Type B pancreatic cell (in vitro differentiated cells): ENCODE measurements at places on chromosomes 16 and 17.

GRCh38 chr16:29839822-29840221, 19.6 kb downstream of the MVP start:
- DNase-seq = no peak
- no peak overlapping the region for H3K4me3 ChIP-seq
- no peaks in the 10 kb centered on the region for H3K27me3 ChIP-seq
- no peaks in the 10 kb centered on the region for H3K4me1 ChIP-seq
- peaks cover 3% of the 10 kb centered on the region for H3K36me3 ChIP-seq
- no peak overlapping the region for H3K27ac ChIP-seq

GRCh38 chr17:80353718-80354275, 61.2 kb upstream of the ENDOV start:
- no peaks in the 10 kb centered on the region for H3K27me3 ChIP-seq
- DNase-seq = no peak
- H3K4me3 ChIP-seq = no peak overlapping the region
- no peak overlapping the region for H3K27ac ChIP-seq
- H3K4me1 ChIP-seq = no peaks in the 10 kb centered on the region

GRCh38 chr16:4615384-4616046, 827 bp upstream of the UBALD1 start:
- DNase-seq = no peak
- H3K27ac ChIP-seq = peak overlapping the region; percentile 100
- no peaks in the 10 kb centered on the region for H3K27me3 ChIP-seq

- H3K4me1 ChIP-seq = no peaks in the 10 kb centered on the region
- no peaks in the 10 kb centered on the region for H3K36me3 ChIP-seq
- H3K27ac ChIP-seq = no peak overlapping the region
- H3K27me3 ChIP-seq = peaks cover 20% of the 10 kb centered on the region
- no peak for DNase-seq
Measured at GRCh38 chr16:48680881-48681280, 70.9 kb upstream of the N4BP1 start.

DNA sequence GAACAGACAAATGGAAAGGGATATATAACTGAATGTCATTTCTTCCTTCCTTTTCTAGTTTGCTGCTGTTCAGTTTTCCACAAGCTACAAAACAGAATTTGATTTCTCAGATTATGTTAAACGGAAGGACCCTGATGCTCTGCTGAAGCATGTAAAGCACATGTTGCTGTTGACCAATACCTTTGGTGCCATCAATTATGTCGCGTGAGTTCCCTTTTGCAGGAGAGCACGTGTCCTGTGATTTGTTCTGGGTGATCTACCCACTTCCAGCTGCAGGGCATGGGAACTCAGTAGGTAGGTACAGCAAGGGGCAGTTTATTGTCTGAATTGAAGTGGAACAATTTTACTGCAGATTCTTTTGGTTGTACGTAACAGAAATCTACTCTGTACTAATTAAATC, 8.8 kb downstream of the ITGAL start:
- no peaks in the 10 kb centered on the region for H3K4me1 ChIP-seq
- no peak overlapping the region for H3K4me3 ChIP-seq
- no peak overlapping the region for H3K27ac ChIP-seq

GRCh38 chr17:28405632-28406472, at the start of gene SLC46A1:
Gene SLC46A1, minus strand, starts transcription at chr17:28406212. Its CDS starts 98 bp downstream, at chr17:28406114.
- H3K36me3 ChIP-seq = peaks cover 5% of the 10 kb centered on the region
- peak; percentile 76 for DNase-seq
- peaks cover 23% of the 10 kb centered on the region for H3K4me1 ChIP-seq
- H3K27ac ChIP-seq = peak within 1 kb of the TSS; percentile 85
- H3K27me3 ChIP-seq = peaks cover 5% of the 10 kb centered on the region

DNA sequence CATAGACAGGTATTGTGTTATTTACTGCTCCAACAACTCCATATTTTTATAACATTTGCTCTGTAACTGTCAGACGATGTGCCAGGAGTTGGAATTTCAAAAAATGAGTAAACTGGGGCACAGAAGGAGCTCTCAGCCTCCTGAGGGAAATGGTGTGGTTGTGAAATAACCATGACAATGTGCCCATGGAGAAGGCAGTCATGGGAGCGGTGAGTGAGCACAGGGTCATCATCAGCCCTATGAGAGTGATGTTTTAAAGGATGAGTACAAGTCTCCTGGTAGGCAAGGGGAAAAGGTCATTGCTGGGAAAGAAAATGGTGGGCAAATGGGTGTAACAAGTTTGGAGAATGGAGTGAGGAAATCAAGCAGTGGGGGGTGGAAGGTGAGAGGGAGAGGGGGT, 115.0 kb upstream of the SEC14L1 start:
- H3K4me3 ChIP-seq = no peak overlapping the region
- DNase-seq = no peak
- H3K4me1 ChIP-seq = no peaks in the 10 kb centered on the region
- H3K27me3 ChIP-seq = no peaks in the 10 kb centered on the region
- no peak overlapping the region for H3K27ac ChIP-seq
- H3K36me3 ChIP-seq = no peaks in the 10 kb centered on the region

DNA sequence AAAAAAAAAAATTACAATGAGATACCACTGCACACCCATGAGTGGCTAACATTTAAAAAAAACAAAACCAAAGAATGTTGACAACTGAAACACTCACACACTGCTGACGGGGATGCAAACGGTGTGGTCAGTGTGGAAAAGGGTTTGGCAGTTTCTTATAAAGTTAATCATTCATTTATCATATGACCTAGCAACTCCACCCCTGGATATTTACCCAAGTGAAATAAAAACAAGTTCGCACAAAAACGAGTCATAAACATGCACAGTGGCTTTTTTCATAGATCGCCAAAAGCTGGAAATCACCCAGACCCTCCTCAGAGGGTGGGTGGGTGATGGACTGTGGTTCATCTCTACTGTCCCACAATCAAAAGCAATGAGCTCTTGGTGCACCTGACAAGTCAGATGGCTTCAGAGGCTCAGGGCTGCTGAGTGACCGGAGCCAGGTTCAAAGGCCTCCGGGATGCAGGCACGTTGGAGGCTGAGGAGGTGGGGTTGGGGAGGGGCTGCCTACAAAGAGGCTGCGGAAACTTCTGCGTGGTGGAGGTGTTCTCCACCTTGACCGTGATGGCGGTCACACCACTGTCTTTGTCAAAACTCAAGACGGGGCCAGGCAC, 14.2 kb downstream of the RAB40B start:
- H3K4me3 ChIP-seq = no peak overlapping the region
- no peaks in the 10 kb centered on the region for H3K27me3 ChIP-seq
- DNase-seq = no peak
- H3K36me3 ChIP-seq = no peaks in the 10 kb centered on the region

- no peak for DNase-seq
- H3K27ac ChIP-seq = peak overlapping the region; percentile 47
- no peaks in the 10 kb centered on the region for H3K27me3 ChIP-seq
- peaks cover 3% of the 10 kb centered on the region for H3K36me3 ChIP-seq
Measured at GRCh38 chr17:50100480-50100883, 5.3 kb downstream of the PDK2 start.

DNA sequence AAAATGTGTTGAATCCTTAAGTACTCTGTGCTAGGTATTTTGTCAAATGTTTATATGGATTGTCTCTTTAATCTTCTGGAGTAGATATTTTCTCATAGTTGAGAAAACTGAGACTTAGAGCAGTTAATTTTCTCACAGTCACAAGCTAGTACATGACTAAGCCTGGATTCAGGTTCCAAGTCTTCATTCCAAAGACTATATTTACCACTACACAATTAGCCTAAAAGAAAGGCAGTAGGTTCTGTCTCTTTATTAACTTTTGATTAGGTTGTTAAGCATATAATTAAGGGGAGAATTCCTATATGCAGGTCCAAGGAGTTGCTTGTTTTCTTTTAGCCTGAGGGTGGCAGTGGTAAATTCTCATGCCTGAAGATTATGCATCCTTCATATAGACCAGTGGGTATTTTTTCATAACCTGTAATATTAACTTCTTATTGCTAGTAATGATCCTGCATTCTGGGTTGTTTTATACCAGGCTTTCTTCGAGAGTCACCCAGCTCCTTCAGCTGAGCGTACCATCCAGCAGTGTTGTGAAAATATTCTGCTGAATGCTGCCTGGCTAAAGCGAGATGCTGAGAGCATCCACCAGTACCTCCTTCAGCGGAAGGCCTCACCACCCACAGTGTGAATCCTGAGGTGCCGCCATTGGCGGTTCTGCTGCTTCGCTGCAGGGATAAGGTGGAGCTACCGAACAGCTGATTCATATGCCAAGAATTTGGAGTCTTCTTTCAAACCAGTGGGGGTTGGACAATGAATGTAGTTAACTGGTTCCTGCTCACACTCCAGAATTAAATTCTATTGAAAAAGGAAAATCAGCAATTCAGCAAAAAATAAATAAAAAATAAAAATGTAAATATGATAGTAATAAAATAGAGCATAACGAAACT, 28.2 kb upstream of the KPNB1 start:
- H3K4me3 ChIP-seq = no peak overlapping the region
- H3K27ac ChIP-seq = peak overlapping the region; percentile 75
- H3K36me3 ChIP-seq = peaks cover 37% of the 10 kb centered on the region
- no peak for DNase-seq
- peaks cover 5% of the 10 kb centered on the region for H3K4me1 ChIP-seq

DNA sequence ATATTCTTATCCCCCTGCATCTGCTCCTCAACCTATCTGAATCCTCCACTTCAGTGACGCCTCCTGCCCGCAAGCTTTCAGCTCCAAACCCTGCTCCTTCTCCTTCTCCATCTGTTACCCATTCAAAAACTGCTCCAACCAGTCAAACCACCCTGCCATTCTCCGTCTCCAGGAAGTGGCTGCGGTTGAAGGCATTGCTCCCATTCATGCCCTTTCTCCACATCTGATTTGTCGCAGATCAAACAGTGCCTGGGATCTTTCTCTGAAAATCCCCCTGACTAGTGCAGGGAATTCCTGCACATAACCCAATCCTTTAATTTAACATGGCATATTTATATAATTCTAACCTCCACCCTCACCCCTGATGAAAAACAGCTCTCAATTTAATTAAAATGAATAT, 56.3 kb downstream of the SLFN5 start:
- H3K4me1 ChIP-seq = peaks cover 5% of the 10 kb centered on the region
- peaks cover 10% of the 10 kb centered on the region for H3K36me3 ChIP-seq
- no peak for DNase-seq
- peaks cover 17% of the 10 kb centered on the region for H3K27me3 ChIP-seq
- H3K4me3 ChIP-seq = peak overlapping the region; percentile 56

DNA sequence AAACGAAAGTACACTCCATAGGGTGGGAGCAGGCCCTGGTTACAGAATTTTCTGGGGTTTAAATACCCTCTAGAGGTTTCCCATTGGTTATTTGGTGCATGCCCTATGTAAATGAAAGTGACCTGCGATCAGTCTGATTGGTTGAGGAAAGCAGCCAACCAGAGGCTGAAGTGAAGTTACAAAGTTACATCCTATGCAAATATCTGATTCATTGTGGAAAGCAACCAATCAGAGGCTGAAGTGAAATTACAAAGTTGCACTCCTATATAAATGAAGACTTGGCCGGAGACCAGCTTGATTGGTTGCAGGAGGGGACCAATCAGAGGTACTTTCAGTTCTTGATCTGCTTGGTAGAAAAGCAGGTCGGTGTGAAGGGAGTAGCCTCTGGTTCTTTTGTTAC, 24.4 kb downstream of the NAA60 start:
- no peaks in the 10 kb centered on the region for H3K27me3 ChIP-seq
- H3K4me1 ChIP-seq = peaks cover 25% of the 10 kb centered on the region
- H3K4me3 ChIP-seq = no peak overlapping the region
- peaks cover 22% of the 10 kb centered on the region for H3K36me3 ChIP-seq
- no peak for DNase-seq

GRCh38 chr17:75822800-75823166, 21.4 kb downstream of the UNC13D start:
- H3K4me3 ChIP-seq = no peak overlapping the region
- peaks cover 4% of the 10 kb centered on the region for H3K4me1 ChIP-seq
- H3K36me3 ChIP-seq = peaks cover 12% of the 10 kb centered on the region

DNA sequence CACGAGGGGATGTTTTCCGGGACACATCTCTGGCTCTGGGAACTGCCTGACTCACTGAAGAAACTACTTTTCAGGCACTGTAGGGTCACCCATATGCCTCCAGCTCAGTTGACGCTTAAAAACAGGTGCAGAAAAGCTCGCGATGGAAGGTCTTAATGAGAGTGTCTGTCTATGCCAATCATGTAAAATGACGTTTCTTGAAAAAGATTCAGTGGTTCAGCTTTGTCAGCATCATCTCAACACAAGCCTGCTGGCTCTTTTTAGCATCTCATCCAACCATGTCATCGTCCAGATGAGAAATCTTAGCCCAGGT, 27.5 kb downstream of the OR1D5 start:
- H3K36me3 ChIP-seq = no peaks in the 10 kb centered on the region
- H3K27me3 ChIP-seq = no peaks in the 10 kb centered on the region
- H3K4me3 ChIP-seq = no peak overlapping the region
- no peak for DNase-seq

DNA sequence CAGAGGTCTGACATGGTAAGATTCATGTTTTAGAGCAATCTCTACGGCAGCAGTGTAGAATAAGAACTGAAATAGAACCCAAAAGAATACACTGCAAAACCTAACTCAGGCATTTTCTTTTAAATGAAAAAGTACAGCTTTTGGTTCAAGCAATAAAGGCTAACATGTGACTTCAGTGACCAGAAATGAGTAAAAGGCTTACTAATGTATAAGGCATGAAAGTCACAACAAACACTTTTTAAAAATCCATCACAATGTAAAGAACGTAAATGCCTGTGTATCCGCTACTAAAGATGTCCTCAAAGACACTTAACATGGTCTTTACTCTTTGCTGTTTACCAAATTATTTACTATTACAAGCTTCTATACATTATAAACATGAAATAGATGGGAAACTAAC, 16.6 kb downstream of the KIAA0753 start:
- H3K27ac ChIP-seq = no peak overlapping the region
- DNase-seq = no peak
- H3K4me1 ChIP-seq = no peaks in the 10 kb centered on the region
- no peaks in the 10 kb centered on the region for H3K27me3 ChIP-seq
- peaks cover 4% of the 10 kb centered on the region for H3K36me3 ChIP-seq

DNA sequence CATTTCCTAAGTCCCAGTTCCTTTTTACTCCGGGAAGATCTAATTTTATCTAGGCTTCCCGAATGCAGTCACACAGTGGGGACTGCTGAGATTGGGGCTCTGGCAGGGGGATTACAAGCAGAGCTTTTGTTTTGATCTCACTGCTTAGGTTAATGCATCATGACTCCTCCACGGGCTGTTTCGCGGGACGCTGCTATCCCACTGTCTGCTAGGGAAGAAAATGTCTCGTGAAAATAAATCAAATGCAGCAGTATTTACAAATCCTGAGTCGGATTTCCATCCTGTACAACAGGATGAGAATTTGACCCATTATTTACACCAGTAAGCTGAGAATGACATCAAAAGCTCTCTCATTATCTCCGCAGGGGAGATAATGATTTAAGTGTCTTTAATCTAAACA, 83.8 kb downstream of the CDH11 start:
- H3K27me3 ChIP-seq = peaks cover 6% of the 10 kb centered on the region
- peaks cover 32% of the 10 kb centered on the region for H3K36me3 ChIP-seq
- peaks cover 33% of the 10 kb centered on the region for H3K4me1 ChIP-seq
- DNase-seq = no peak

- peaks cover 5% of the 10 kb centered on the region for H3K36me3 ChIP-seq
- H3K4me1 ChIP-seq = no peaks in the 10 kb centered on the region
- H3K27me3 ChIP-seq = no peaks in the 10 kb centered on the region
- H3K27ac ChIP-seq = peak overlapping the region; percentile 36
- no peak for DNase-seq
Measured at GRCh38 chr16:55530316-55530856, 21.5 kb downstream of the LPCAT2 start.
